ENCODE measurements at places on chromosomes 12 and 14. TPM values are rescaled to one million over a fixed set of nuclear protein-coding genes. Genes with fewer than 3 reads are reported as not detected.

- no peak for DNase-seq
These were observed 38.3 kb downstream of the FNTB start for GRCh38 chr14:65024957-65025356.

DNA sequence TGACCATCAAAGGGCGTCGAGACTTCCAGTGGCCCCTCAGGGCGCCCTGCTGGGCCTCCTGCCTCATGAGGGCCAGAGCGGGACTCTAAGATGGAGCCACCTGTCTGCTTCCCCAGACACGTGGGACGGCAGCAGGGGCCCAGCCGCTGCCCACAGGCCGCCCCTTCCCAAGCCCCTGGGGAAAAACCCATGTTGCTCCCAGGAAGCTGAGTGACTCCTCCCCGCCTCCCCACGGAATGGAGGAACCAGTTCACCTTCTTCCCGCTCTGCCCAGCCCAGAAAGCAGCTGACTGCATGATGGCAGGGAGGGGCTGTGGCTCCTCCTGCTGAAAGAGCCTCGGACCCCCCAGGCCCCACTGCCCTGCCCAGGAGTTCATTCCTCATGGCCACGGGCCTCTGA lies 14.9 kb downstream of the RAB35 start:
- DNase-seq: no peak

DNA sequence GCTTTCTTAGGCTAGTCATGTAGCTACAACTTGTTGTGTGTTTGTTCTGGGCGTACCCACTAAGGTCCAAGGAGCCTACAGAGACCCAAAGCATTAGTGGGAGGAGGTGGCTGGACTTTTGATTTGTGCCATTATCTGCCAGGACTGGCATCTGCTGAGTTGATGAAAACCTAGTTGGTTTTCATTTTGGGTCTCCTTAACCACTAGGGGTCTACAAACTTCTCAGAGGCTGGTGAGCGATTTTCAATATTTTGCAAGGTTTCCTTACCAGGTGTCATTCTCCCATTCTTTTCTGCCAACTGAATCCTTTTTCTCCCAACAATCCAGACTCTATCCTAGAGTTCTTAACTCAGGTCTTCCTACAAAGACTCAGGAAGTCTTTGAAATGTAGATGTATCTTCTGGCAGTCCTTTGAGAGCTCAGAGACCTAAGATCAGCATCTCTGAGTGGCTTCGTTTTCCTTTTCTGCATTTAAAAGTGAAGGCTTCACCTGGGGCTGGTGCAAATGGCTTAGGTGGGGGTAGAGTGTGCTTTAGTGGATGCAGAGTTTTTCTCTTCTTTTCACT lies 150.0 kb upstream of the RMST start:
- no peak for DNase-seq

The GCH1 gene
- 49.8 TPM for total RNA-seq

- no peak for DNase-seq
These were observed 159.3 kb downstream of the TTC7B start for GRCh38 chr14:90656973-90657372.

GRCh38 chr14:44149597-44149996 lies 357.5 kb downstream of the FSCB start:
- no peak for DNase-seq

The OVCH1 gene
- not detected for total RNA-seq

DNA sequence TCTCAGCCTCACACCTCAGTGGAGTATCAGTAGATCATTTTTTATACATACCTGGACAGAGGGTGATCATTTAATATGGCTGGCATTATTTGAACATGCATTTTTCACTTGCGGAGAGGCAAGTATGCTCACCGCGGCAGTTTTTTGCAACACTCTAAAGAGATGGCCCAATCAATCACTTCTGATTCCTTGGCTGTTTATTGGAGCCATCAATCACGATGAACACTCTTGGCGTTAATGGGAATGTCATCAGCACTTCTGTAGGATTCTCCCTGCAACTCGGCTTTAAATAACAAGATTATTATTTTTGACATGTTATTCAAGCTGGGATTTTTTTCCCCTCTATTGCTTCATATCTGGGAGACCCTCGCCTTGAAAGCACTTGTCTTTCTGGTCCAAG lies 46.9 kb upstream of the SLC24A4 start:
- no peak for DNase-seq

DNA sequence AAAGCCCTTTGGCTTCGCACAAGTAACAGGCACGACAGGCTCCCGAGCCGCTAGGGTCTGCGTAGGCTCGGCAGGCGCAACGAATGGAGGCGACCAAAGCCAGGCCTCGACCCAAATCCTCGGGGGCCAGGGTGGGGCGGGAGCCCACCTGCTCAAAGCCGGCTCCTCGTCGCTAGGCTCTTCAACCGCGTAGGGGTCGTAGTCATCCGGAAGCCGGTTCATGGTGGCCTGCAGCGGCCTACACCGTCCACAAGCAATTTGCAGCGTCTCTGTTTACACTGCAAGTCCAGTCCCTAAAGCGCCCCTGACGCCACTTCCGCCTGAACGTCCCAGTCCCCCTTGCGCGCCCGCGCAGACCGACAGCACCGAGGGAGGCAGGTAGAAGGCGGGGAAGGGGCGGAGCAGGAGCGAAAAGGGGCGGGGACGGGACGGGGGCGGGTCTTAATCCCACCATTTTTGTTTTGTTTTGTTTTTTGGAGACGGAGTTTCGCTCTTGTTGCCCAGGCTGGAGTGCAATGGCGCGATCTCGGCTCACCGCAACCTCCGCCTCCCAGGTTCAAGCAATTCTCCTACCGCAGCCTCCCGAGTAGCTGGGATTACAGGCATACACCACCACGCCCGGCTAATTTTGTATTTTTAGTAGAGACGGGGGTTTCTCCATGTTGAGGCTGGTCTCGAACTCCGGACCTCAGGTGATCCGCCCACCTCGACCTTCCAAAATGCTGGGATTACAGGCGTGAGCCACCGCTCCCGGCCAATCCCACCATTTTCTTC lies at the start of gene EAPP:
Gene EAPP, minus strand, starts transcription at position 295 of the 774 bp plus-strand sequence. Its CDS starts 73 bp downstream, at position 222.
- DNase-seq: peak; percentile 98

- DNase-seq: no peak
These were observed 15.2 kb downstream of the SCNN1A start for GRCh38 chr12:6360080-6360571.

DNA sequence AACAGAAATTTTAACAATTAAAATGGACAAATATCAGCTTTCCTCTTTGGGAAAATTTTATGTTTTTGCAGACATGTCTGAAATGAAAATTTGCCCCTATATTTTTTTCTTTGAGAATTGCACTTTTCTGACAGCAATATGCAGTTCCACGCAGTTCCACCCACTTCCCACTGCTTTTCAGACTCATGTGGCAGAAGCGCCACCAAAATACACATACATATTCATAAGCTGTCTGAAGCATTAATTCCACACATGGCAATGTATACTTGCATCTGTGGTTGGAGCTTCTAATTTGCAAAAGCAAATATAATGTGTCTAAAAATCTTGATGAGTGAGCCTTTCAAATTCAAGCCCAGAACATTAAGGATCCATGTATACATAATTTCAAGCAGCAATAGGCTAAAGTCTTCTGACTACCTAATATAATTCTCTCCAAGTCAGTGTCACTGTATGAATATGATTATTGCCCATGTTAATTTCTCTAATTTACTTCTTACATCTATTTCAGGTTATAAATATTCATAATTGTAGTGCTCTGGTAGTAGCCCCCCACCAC lies 129.5 kb downstream of the PRKD1 start:
- DNase-seq: no peak

The ITGB7 gene
- total RNA-seq: 239 TPM

DNA sequence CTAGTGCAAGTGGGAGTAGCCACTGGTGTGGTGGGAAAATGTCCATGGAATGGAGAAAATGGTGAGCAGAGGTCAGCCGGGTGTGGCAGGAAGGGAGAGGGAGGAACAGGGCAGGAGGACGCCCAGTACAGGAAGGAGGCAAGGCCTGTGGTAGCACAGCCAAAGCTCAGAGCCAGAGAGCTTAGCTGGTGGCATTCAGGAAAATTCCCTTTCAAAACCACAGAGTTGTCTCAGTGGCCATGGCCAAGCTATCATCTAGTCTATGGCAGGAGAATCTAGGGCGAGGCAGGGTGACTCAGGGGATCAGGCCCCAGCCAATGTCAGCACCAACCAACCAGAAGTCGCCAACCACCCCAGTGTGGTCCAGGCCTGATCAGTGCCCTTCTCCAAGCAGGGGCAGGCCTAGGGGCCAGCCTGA lies 67.7 kb upstream of the DDX11 start:
- DNase-seq: no peak

- no peak for DNase-seq
These were observed 2.6 kb upstream of the OR6J1 start for GRCh38 chr14:22646570-22647254.

GRCh38 chr12:122980183-122981035 lies at the start of gene ARL6IP4:
TSS of gene ARL6IP4 (plus strand) at chr12:122980681. CDS start at chr12:122981140, 459 bp downstream.
- peak; percentile 91 for DNase-seq

DNA sequence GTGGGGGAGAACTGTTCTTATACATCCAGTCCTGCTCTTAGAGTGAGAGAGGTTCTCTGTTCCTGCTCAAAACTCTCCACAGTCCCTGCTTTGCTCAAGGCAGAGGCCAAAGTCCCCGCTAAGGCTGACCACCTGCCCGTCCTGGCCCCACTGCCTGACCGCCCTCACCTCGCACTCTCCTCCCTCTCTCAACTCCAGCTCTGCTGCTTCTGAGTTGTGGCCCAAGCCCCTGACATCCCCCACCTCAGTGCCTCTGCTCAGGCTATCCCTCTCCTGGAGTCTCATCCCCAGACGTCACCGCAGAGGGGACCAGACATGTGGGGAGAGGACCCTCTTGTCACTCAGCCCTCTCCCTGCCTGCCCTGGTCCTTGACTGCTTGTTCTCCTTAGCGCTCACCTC lies 110.6 kb downstream of the CALM1 start:
- no peak for DNase-seq

DNA sequence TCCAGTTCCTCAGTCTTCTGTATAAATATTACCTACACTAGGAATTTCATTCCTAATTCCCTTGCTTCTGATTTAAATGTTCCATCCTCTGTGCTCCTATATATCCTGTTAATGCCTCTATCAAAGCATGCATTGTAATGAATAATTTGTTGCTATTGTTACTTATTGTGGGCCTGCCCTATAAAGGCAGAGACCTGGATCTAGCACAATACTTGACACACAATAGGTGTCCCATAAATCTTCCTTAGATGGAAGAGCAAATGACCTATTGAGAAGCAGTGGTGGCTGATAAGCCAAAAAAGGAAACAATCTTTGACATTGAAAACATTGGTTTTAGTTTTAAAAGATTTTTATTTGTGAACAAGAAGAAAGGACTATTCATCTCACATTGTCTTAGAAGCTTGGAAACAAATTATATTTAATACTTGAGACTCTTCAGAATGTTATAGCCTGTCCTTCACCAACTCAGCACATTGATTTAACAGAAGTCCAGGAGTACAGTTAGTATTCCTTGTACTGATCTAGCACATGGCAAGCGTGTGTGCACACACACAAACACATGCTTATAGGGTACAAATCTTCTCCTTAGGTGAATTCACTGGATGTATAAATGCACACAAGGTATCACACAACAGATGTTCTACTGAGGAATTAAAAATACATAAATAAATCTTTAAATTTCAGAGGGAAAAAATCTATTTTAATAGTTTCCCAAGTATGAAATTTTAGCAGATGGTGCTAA lies 135.9 kb downstream of the DUSP6 start:
- no peak for DNase-seq

GRCh38 chr12:120225852-120226640 lies 25.1 kb upstream of the RPLP0 start:
- peak; percentile 81 for DNase-seq

All from activated CD4-positive, alpha-beta T cell treated with anti-CD3 and anti-CD28 coated beads, Interleukin-2, amount 10 ng/mL, durations not matched to agents 24 days and 14 days (primary cell).